ENCODE measurements at places on chromosomes 4 and X. TPM values are rescaled to one million over a fixed set of nuclear protein-coding genes. Genes with fewer than 3 reads are reported as not detected.

- no peak for DNase-seq
Measured at GRCh38 chrX:109389917-109390316, 92.0 kb downstream of the GUCY2F start.

DNA sequence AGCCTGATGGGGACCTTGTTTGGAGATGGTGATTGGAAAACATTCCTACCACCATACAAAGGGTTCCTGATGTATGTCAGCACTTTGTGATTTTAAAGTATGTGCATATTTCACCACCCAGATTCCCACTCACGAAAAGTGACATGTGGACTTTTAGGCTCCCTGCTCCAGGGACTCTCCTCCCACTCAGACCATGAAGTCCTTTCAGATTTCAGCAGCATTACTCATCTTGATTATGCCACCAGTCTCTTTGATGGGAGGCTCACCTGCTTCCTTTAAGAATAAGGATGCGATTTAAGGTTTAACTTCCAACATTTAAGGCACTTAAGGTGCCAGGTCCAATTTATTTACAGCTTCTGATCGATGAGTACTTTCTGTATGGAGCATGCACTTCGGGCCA is 204.4 kb downstream of the PPARGC1A start:
- DNase-seq = no peak

GRCh38 chr4:100295792-100296191 is 105.5 kb upstream of the DDIT4L start:
- no peak for DNase-seq

SLC9B1 gene
- total RNA-seq = 0.74 TPM
